ENCODE measurements at places on chromosomes 16 and 17.

DNA sequence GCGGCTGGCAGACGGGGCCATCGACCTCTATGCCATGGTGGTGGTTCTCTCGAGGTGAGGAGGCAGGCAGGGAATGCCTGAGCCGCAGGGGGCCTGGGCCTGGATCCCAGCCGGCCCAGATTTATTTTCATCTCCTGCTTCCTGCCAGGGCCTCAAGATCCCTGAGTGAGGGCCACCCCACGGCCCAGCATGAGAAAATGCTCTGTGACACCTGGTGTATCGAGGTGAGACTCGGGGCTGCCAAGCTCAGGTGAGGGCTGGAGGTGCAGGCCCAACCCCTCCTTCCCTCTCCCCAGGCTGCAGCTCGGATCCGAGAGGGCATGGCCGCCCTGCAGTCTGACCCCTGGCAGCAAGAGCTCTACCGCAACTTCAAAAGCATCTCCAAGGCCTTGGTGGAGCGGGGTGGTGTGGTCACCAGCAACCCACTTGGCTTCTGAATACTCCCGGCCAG, 4.9 kb downstream of the ACADVL start:
- DNase-seq: no peak

- DNase-seq: no peak
Measured at GRCh38 chr16:20181416-20181815, 107.7 kb upstream of the GPR139 start.

DNA sequence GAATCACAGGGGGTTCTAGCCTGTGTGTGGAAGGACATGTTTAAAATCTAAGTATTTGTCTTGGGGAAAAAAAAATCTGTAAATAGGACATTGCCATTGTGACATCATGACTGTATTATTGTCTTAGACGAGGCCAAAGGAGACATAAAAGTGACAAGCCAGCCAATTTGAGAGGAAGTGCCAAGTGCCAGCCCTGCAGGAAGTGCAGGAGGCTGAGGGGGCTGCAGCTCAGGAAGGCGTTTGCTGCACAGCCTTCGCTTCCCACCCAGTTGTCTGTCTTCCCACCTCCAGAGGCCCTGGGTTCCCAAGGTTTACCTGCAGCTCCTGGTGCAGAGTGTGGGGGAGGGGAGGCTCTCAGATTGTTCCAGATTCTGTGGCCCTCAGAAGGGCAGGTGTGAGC, 1.3 kb downstream of the ADCY7 start:
- no peak for DNase-seq

GRCh38 chr17:15194859-15195277, 70.3 kb downstream of the PMP22 start:
- no peak for DNase-seq

- no peak for DNase-seq
Measured at GRCh38 chr16:4767872-4768548, 1.0 kb upstream of the ZNF500 start.

- peak; percentile 28 for DNase-seq
Measured at GRCh38 chr16:1678500-1679098, 520 bp downstream of the JPT2 start.

DNA sequence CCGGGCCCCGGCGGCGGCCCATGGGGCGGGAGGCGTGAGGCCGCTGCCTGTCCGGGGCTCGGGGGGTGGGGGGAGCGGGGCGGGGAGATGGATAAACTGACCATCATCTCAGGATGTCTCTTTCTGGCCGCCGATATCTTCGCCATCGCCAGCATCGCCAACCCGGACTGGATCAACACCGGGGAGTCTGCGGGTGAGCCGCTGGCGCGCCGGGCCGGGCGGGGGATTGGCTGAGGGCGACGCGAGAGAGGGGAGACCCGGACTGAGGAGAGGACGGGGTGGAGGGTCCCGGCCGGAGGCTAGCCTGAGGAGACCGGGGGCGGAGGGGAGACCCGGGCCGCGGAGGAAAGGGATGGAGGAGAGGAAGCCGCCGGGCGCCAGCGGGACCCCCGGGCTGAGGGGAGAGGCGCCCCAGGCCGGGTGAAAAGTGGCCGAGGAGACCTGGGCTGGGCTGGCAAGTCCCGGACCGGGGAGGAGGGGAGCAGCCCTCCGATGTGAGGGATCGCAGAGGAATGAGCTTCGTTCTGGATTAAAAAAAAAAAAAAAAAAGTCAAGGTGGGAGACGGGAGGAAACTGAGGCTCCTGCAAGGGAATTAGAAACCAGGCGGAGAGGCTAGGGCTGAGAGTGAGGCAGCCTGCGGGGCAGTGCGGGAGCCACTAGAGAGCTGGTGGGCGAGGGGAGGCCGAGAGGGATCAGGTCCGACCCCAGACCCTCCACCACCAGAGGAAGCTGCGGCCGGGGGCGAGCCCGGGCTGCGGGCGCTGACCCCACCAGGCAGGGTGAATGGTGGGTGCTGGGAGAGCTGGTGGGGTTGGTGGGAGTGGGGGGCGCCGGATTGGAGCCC, 526 bp downstream of the MOSMO start:
- DNase-seq: peak; percentile 6

GRCh38 chr16:19809121-19809635, 75.5 kb downstream of the GPRC5B start:
- DNase-seq: no peak

All from stimulated activated CD4-positive, alpha-beta T cell treated with anti-CD3 and anti-CD28 coated beads, Interleukin-1b, Interleukin-23, amount 100 ng/mL, for 48 hours (primary cell).